ENCODE measurements at places on chromosomes 4 and X. TPM values are rescaled to one million over a fixed set of nuclear protein-coding genes. Genes with fewer than 3 reads are reported as not detected.

DNA sequence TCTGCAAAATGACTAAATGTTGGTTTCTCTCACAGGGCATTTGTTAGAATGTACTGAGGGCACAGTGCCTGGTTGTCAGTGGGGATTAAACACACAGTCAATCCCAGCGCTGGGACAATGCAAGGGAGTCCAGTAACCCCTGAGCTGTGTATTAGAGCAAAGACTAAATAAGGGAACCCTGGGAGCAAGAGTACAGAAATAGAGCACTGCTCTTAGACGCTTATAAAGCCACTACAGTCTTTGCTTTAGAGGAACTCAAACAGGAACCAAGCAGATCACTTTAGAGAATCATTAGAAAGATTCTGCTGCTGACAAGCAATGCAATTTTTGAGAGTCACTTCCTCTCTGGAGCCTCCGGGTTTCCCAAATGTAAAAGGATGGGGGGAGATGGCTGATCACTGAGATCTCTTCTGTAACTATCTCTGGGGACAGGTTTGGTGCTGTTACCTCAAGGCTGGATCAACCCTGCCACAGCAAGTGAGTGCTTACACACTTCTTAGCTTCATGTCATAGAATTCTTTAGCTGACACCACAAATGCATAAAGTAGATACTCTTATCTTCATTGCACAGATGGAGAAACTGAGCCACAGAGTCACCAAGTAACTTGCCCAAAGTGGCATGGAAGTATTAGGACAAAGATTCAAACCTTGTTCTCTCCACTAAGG is 137.8 kb upstream of the CPEB2 start:
- DNase-seq: no peak

VEGFD gene
- not detected for total RNA-seq

EGFL6 gene
- not detected for total RNA-seq

DNA sequence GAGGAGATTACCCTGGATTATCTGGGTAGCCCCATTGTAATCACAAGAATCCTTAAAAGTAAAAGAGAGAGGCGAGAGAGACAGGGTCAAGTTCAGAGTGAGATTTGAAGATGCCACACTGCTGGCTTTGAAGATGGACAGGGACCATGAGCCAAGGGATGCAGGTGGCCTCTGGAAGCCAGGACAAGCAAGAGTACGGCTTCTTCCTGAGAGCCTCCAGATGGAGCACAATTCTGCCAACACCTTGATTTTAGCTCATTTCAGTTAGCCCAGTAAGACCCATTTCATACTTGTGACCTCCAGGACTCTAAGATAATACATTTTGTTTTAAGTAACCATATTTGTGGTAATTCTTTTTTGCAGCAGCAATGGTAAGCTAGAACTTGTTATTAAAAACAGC is 120.3 kb downstream of the GPM6A start:
- no peak for DNase-seq

SLITRK4 gene
- total RNA-seq: 3.4 TPM

CENPVL3 gene
- total RNA-seq: not detected

LEF1 gene
- 0.58 TPM for total RNA-seq

DNA sequence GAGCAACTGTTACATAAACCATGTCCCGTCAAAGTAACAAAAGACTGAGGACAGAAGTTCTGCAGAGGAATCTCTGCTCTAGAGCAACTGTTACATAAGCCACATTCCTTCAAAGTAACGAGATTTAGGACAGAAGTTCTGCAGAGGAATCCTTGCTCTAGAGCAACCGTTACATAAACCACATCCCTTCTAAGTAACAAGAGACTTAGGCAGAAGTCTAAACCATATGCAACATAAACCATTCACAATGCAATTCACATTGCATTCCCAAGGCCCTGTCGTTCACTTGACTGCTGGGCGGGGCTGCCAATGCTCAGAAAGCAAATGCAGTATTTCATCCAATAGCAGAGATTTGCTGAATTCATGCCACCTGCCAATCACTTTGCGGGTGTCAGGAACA is 124.4 kb upstream of the PUDP start:
- no peak for DNase-seq

DNA sequence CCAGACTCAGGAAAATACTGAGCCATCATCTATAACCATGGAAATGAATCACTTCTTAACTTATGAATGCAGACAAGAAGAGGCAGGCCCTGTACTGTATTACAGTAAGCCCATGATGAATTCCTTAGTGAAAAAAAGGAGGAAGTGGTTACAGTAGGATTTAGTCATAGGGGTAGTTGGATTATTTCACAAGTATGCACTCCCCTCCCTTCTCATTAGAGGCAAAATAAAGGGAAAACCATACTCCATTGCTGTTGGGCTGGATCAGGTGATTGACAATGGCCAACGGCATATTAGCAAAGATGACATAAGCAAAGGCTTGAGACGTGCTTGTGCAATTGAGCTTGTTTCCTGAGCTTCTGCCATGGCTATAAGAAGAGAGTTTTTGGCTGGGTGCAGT is 181.1 kb upstream of the PRPS2 start:
- DNase-seq: no peak

DNA sequence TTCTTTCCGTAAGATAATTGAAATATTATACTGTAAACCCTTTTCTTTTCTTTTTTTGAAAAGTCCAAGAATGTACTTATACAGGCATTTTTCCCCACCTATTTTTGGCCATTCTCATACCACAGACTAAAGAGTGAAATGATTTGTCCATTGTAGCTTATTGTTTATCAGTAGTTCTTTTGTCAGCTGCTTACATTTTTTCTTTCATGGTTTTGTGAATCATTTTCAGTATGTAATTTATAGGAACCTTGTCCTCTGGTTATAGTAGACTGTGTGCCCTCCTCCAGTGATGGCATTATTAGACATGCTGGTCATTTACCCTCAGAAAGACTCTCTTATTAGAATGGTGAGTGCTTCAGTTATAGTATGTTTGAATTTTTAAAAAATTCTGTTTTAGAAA is 56.7 kb downstream of the CCKAR start:
- no peak for DNase-seq

GRCh38 chr4:142092941-142093340 is 456.6 kb downstream of the IL15 start:
- no peak for DNase-seq

- DNase-seq: no peak
These were observed 1326.5 kb downstream of the ADGRL3 start for GRCh38 chr4:62526671-62527070.

GRCh38 chr4:144463896-144464295 is 182.1 kb upstream of the HHIP start:
- no peak for DNase-seq
